ENCODE measurements at places on chromosomes 1 and 21.

DNA sequence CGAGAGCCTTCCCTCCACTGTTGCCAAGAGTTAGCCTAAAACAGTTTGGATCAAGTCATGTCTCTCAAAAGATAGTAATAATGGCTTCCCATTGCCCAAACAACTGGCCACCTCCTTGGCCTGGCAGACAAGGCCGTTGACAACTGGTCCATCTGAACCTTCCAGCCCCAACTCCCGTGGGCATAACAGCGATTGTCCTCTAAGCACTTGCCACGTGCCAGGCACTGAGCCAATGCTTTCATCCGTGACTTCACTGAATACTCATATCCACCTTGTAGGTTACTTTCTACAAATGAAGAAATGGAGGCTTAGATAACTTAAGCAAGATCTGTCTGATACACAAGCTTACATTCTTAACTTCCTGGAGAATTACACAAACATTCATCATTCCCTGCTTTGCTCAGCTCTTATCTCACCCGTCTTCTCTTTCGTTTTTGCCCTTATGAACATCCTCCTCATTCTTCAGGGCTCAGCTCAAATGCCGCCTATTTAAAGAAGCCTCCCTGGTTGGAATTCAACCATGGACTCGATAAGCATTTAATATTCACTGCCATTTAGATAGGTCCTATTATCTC lies 106.4 kb downstream of the KCND3 start:
- DNase-seq: no peak

DNA sequence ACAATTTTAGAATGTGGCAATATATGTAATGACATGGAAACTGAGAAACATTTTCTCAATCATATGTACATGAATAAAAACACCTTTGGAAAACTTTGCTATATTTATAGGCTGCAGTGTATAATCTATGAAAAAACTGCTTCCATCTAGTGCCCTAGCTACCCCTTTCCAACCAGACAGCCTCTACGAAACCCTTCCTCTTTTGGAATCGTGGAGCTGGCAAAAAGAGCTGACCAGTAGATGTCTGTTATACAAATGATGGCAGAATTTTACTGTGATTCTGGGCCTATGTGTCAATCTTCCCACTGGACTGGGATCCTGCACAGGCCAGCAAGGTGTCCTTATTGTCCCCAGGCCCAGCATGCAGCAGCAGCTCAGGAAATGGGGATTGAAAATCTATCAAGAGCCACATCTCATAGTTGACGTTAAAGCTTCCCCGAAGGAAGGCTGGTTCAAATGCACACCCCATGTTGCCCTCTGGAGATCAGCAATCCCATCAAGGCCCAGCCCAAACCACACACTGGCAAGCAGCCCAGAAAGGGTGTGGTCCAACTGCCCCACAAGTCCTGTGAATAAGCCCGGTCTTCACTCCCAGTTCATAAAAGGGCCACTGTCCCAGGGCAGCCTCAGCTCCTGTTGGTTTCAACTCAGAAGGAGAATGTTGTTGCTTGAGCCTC lies 8.8 kb upstream of the FAM20B start:
- peak; percentile 10 for DNase-seq

DNA sequence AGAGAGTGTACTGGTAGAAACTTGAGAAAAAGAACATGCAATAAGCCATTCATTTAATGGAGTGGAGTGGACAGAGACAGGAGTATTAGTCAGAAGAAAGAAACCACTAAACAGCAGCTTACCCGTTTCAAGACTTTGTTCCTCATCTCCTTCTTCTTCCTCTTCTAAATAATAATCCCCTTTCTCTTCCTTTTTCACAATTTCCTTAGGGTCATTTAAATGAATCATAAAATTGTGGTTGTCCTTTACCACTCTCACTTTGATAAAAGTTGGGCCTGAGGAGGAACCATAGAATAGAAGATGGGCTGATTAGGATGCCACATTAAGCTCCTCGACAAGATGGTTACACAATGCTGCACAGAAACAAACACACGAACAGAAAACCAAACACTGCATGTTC lies 109.6 kb downstream of the WDR3 start:
- DNase-seq: no peak

DNA sequence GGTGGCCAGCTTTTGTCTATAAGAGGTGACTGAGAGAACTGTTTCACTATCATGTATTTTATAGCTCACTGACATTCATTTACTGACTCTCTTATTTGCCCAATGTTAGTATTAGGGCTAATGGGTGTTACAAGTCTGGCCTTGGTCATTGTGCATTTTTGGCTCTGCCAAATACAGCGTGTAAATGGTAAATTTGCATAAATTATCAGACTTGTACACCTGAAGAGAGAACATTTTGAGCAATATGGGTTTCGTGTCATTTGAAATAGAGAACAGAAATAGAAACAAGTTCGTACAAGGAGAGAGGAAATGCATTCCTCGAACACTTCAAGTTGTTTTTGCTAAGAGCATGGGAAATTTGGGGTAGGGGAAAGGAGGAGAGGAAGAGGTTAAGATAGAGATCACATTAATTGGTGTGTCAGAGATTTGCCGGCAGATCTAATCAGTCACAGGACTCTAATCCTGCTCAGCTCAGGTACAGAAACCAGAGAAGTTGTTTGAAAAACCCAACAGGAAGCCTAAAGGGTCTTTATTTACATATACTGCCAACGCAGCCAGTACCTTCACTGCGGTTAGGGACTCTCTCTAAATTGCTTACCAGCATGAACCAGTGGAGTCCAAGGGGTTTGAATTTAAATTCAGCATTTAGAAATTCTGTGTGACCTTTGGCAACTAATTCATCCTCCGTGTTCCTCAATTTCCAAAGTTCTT lies 261.5 kb downstream of the GPATCH2 start:
- no peak for DNase-seq

DNA sequence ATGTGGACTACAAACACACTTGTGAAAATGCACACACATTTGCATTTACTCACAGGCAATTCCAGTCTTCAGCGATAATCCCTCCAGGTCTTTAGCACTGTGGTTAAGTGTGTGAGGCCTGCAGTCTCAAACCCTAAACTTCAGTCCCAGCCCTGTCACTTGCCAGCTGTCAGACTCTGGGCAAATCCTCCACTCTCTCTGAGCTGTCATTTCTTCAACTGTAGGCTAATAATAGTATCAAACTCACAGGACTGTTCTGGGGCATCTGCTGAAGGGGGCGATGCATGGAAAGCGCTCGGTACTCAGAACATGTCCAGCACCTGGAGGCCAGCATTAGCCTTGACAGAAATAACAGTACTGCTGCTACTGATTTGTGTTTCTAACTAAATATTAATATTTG lies 48.2 kb downstream of the NEK2 start:
- no peak for DNase-seq

- no peak for DNase-seq
These were observed 52.2 kb downstream of the NENF start for GRCh38 chr1:212484701-212485570.
